ENCODE measurements at places on chromosomes 2 and 18.
A peak's percentile ranks its signal among the peaks of the same experiment; 100 is the strongest.

GRCh38 chr2:75007819-75008218 lies 49.4 kb downstream of the POLE4 start:
- DNase-seq = no peak

GRCh38 chr2:127182626-127183458 lies 37.3 kb downstream of the CYP27C1 start:
- no peak for DNase-seq

- DNase-seq = no peak
These were observed 275.5 kb downstream of the SS18 start for GRCh38 chr18:25814841-25815458.

- DNase-seq = no peak
These were observed 16.8 kb downstream of the CXCR1 start for GRCh38 chr2:218149848-218150440.

GRCh38 chr2:12008425-12009061 lies 262.1 kb downstream of the LPIN1 start:
- DNase-seq = peak; percentile 83

GRCh38 chr2:228559774-228560415 lies 378.4 kb upstream of the SPHKAP start:
- no peak for DNase-seq

- DNase-seq = peak; percentile 64
These were observed 419.6 kb upstream of the POU3F3 start for GRCh38 chr2:104434318-104434792.

GRCh38 chr2:166181813-166182154 lies 54.0 kb upstream of the SCN1A start:
- peak; percentile 6 for DNase-seq

DNA sequence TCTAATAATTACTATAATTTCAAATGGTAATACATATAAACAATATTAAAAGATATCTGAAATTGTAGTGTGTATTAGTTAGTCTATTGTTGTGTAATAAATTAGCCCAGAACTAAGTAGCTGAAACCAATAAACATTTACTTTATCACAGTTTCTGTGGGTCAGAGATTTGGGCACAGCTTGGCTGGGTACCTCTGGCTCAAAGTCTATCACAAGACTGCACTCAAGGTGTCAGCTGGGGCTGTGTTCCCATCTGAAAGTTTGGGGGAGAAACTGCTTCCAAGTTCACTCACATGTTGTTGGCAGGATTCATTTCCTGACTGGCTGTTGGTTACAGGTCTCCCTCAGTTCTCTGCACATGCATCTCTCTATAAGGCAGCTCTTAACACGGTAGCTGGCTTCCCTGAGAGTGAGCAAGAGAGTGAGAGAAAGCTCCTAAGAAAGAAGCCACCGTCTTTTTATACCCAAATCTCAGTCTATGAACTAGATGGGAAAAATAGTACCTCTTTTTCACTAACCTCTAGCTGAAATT lies 25.6 kb upstream of the WIPF1 start:
- DNase-seq = no peak

DNA sequence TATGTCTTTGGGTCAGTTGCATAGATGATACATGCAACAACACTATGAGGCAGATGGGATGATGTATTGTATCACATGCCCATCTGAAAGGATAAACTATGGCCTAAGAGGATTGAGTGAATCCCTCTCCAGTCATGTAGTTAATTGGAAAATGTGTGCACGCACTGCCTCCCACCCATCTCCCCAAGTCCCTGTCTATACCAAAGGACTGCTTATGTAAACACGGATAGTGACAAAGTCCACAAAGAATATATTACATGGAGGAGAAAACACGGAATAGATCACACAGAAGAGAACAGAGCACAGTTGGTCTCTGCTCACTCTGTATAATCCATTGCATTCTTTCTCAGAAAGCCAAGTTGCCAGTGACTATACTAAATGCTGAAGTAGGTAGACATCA lies 82.4 kb downstream of the NCKAP5 start:
- DNase-seq = no peak

DNA sequence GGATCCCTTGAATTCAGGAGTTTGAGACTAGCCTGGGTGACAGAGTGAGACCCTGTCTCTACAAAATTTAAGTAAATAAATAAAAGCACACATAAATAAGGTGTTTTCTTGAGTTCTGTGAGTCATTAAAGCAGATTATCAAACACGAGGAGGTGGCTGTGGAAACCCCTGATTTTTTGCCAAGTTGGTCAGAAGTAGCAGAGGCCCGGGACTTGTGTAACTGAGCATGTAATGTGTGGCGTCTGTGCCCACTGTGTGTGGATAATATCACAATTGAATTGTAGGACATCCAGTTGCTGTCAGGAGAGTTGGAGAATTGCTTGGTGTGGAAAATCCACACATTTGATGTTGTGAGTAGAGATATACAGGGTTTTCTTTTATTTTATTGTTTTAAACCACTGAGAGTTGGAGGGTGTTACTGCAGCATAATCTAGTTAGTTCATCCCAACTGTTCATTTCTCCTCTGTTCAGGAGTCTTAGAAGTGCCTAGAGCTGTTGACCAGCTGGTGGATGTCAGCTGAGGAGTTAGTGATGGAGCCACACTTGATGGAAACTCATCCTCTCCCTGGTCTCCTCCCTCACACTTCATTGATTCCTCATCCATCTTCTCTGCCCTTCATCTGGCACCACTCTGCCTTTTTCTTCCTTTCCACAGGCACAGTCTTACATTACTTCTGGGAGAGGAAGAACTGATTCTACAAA lies 45.9 kb upstream of the RHOB start:
- no peak for DNase-seq

DNA sequence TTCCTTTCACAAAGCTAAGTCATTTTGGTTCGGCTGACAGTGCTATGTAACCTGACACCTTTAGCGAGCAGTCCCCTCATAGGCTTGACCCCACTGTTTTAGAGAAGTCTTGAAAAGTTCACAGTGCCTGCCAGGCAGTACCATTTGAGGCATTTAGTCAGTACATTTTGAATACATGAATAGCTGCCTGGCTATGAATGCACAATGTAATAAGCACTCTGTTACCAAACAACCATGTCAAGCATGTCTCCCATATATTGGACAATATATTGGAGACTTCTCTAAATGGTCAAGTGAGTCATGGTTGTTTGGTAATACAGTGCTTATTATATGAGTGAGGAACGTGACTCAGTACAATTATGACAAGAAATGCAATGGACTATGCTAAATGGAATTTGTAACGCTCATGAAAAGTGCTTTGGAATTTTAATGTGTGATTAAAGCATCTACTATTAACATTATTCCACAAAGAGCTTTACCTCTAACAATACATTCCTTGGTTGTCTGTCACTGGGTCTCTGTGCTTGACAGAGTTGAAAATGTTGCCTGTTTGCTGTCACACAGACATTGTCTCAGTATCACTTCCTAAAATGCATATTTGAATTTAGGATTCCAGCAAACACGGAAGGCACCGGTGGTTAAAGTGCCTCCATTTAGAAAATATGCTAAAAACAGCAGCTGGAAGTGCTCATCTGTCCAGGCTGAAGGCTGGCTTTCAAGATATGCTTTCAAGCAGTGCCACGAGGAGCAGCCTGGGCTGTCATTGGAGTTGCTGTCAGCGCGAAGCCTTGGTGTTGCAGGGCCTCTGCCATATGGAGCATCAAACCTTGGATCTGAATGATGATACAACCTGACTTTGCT lies 458.6 kb downstream of the FBXO15 start:
- DNase-seq = peak; percentile 94

GRCh38 chr18:75072672-75073371 lies 136.1 kb downstream of the PTGR3 start:
- no peak for DNase-seq

- no peak for DNase-seq
These were observed 149.1 kb upstream of the GATA6 start for GRCh38 chr18:22020127-22020866.

DNA sequence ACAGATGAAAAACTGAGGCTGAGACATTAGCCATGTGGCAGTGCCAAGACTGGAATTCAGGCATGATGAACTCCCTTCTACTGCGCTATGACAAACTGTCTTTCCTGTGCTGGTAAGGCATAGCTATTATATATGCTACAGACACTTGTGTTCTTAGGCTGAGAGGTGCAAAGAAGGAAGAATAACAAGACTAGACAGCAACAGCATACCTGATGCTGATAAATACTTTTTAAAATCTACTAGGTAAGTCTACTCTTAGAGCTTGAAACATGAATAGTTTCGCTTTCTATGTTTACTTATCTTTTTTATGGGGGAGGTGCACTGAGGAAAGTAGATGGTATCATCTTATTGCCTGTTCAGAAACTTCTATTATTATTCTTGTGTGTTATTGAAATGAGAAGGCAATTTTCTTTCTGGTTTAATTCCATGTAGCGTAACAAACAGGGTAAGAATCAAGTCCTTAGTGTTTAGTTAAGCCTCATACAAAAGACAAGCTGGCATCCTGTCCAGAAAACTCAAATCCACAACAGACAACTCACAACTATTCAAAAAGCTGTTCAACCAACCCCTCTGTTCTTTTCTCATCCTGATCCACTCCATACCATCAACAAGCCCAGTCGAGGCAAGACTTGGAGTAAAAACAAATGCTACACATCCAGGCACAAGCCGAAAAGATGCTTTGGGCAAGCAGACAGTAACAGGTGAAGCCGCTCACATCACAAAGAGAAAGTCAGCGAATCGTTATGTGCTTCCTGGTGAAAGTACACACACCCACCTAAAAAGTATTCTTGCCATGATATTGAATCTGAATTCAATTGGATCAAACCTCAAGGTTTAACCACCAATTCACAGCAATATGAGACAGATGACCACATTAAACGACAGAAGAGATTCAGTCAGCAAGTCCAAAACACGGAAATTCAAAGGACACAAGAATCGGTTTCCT lies 1.5 kb downstream of the TTC32 start:
- no peak for DNase-seq

GRCh38 chr2:1569879-1570450 lies 156.7 kb downstream of the TPO start:
- DNase-seq = no peak

GRCh38 chr2:108917526-108917925 lies 71.5 kb downstream of the EDAR start:
- DNase-seq = no peak

- DNase-seq = peak; percentile 19
These were observed 799.7 kb upstream of the ACVR2A start for GRCh38 chr2:147045113-147045512.

- no peak for DNase-seq
These were observed 2.1 kb downstream of the ARID5A start for GRCh38 chr2:96538487-96539214.

- DNase-seq = no peak
These were observed 120.3 kb downstream of the ACOXL start for GRCh38 chr2:110852541-110853263.

DNA sequence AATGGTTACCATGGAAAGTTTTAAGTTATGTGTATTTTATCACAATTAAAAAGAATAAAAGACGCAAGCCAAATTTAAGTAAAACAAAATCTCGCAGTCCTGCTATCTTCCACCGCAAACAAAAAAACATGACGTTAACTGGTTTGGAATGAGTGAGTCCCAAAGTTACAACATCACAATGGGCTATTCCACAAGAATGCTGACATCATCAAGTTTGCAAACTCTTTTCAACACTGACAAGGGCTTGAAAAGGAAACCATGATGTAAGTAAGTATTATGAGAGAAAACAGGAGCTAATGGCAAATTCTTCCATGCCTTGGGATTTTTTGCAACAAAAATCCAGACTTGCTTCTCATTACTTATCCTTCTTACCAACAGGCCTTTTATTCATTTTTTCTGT lies 31.1 kb downstream of the SIGLEC15 start:
- DNase-seq = peak; percentile 59

DNA sequence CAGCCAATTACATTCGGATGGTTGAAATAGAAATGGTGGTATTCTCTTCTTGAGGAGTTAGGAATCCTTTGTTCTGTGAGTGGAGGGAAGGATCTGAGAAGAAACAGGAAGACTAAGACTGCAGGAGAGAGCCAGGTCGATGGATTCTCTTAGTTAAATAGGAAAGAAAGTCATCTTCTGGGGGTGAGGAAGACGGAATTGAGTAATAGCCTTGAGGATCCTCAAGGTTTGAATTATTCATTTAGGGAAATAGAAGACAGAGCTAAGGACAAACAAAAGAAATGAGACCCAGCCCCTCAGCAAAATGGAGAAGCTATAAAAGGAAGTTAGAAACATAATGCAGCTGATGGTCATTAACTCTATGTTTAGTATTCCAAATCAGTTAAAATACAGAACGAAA lies 1.8 kb downstream of the LAPTM4A start:
- DNase-seq = no peak

DNA sequence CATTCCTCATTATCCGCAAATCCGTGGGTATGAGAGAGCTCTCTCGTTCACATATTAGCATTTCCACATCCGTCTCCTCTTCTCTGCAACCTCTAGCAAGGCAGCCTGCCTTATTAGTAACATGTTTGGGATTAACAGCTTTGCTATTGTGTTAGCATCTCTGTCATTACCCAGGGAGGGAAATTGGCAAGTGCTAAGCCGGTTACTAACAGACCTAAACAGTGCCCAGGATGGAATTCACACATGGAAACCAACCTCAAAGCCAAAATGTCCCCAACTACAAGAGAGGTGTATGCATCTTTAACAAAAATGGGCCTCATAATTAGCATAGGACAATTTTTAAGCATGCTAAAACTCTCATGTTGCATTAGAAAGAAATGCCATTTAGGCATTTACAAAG lies 309.0 kb upstream of the MEIS1 start:
- no peak for DNase-seq

DNA sequence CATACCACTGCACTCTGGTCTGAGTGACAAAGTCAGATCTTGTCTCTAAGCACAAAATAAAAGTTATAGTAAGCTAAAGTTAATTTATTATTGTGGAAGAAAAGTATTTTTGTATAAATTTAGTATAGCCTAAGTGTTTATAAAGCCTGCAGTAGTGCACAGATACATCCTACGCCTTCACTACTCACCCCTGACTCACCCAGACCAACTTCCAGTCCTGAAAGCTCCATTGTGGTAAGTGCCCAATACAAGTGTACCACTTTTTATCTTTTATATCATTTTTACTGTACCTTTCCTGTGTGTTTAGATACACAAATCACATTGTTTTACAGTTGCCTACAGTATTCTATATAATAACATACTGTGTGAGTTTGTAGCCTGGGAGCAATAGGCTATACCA lies 57.5 kb downstream of the UBE2E3 start:
- peak; percentile 29 for DNase-seq

DNA sequence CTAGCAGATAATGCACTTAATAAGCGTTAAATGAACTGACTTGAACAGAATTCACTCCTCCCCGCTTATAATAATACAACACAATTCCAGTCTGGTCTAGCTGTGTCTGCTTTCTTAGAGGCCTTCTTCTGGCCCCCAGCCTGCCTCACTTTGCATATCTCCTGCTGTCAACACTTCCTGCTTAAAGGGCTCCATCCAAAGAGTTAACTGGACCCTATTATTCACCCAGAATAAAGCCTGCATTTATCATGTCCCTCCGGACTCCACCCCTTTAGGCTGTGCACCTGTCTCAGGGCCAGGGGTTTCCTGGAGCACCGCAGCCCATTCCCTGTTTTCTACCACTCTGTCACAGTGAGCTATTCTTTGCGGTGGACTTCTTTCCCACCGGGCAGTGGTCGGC lies 292.8 kb upstream of the FBXO11 start:
- DNase-seq = no peak

GRCh38 chr2:190235101-190235500 lies 84.5 kb downstream of the HIBCH start:
- DNase-seq = peak; percentile 7
